ENCODE measurements at places on chromosomes 13 and 19.

DNA sequence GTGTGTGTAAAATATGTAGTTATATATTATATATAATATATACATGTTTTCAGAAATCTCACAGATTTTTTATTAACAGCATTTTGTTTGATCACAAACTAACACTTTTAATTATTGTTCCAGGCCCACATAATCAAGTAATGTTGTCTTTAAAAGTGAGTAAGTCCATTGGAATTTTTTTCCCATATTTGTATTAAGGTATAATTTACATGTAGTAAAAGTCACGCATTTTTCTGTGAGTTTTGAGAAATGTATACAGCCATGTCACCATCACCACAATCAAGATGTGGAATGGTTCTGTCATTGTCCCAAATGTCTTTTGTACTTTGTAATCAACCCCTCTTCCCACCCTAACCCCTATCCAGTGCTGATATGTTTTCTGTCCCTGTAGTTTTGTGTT lies 120.0 kb upstream of the RFC3 start:
- no peaks in the 10 kb centered on the region for H3K36me3 ChIP-seq
- DNase-seq, result no peak
- H3K27ac ChIP-seq, result no peak overlapping the region
- no peak overlapping the region for H3K4me3 ChIP-seq
- H3K4me1 ChIP-seq, result no peaks in the 10 kb centered on the region
- H3K27me3 ChIP-seq, result no peaks in the 10 kb centered on the region

DNA sequence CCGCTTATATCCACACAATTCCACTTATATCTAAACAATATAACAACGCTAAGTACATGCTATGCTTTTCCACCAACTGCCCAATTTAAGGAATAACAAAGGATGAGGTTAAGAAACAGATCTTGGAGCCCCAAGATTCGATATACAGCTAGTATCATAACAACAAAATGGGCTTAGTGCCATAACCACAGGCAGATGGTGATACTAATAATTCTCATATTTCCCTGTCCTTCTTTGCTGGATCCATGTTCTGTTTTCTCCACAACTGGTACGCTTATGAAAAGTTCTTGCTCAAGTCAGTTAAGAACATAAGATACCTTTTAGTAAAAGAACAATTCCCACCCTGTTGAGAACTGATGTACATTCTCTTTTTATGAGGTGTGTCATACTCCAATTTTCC lies 33.9 kb downstream of the CAB39L start:
- H3K27ac ChIP-seq, result no peak overlapping the region
- DNase-seq, result no peak
- peaks cover 12% of the 10 kb centered on the region for H3K4me1 ChIP-seq

DNA sequence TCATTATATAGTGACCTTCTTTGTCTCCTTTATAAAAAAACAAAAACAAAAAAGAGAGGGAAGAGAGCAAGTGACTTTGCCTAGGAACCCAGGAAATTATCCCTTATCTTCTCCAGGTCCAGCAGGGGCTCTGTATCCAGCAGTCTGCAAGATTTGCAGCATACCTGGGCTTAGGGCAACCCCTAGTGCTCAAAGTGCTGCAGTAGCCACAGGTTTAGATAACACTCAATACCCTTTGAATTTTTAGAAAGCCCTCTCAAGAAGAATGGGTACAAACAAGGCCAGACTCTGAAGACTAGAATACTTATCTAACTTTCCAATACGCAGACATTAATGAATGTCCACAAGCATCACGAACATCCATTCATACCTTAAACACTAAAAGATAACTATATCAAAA lies 43.2 kb downstream of the CCNA1 start:
- H3K27ac ChIP-seq, result no peak overlapping the region
- no peaks in the 10 kb centered on the region for H3K4me1 ChIP-seq
- H3K36me3 ChIP-seq, result no peaks in the 10 kb centered on the region
- H3K27me3 ChIP-seq, result peaks cover 10% of the 10 kb centered on the region
- no peak overlapping the region for H3K4me3 ChIP-seq

GRCh38 chr19:34926685-34927375 lies at the start of gene ZNF30:
TSS of gene ZNF30 (plus strand) at chr19:34926903. CDS start at chr19:34929948, 3,045 bp downstream.
- peaks cover 8% of the 10 kb centered on the region for H3K36me3 ChIP-seq
- peaks cover 16% of the 10 kb centered on the region for H3K4me1 ChIP-seq
- peaks cover 21% of the 10 kb centered on the region for H3K27me3 ChIP-seq
- H3K4me3 ChIP-seq, result peak within 1 kb of the TSS; percentile 98
- H3K27ac ChIP-seq, result peak within 1 kb of the TSS; percentile 75

- H3K27ac ChIP-seq, result peak overlapping the region; percentile 67
- H3K4me1 ChIP-seq, result peaks cover 18% of the 10 kb centered on the region
- H3K36me3 ChIP-seq, result no peaks in the 10 kb centered on the region
These were observed 28.9 kb downstream of the AP2S1 start for GRCh38 chr19:46821512-46822409.

- peaks cover 13% of the 10 kb centered on the region for H3K4me1 ChIP-seq
- no peaks in the 10 kb centered on the region for H3K36me3 ChIP-seq
- H3K4me3 ChIP-seq, result no peak overlapping the region
These were observed 112.5 kb downstream of the ZNF486 start for GRCh38 chr19:20279516-20279915.

- peaks cover 6% of the 10 kb centered on the region for H3K4me1 ChIP-seq
- peak overlapping the region; percentile 20 for H3K27ac ChIP-seq
- no peak for DNase-seq
- peak overlapping the region; percentile 80 for H3K4me3 ChIP-seq
- no peaks in the 10 kb centered on the region for H3K36me3 ChIP-seq
- peaks cover 78% of the 10 kb centered on the region for H3K27me3 ChIP-seq
These were observed 626 bp upstream of the BCL3 start for GRCh38 chr19:44747739-44748425.

- peak overlapping the region; percentile 81 for H3K27ac ChIP-seq
- no peaks in the 10 kb centered on the region for H3K36me3 ChIP-seq
- H3K4me3 ChIP-seq, result no peak overlapping the region
- H3K27me3 ChIP-seq, result no peaks in the 10 kb centered on the region
These were observed 462.2 kb downstream of the TSHZ3 start for GRCh38 chr19:30887042-30887441.

GRCh38 chr13:80235967-80236302 lies 105.0 kb downstream of the SPRY2 start:
- peaks cover 6% of the 10 kb centered on the region for H3K36me3 ChIP-seq
- no peaks in the 10 kb centered on the region for H3K27me3 ChIP-seq
- DNase-seq, result no peak

GRCh38 chr13:94031609-94032008 lies 447.9 kb downstream of the DCT start:
- DNase-seq, result no peak
- no peaks in the 10 kb centered on the region for H3K36me3 ChIP-seq
- no peak overlapping the region for H3K4me3 ChIP-seq
- H3K27ac ChIP-seq, result no peak overlapping the region

DNA sequence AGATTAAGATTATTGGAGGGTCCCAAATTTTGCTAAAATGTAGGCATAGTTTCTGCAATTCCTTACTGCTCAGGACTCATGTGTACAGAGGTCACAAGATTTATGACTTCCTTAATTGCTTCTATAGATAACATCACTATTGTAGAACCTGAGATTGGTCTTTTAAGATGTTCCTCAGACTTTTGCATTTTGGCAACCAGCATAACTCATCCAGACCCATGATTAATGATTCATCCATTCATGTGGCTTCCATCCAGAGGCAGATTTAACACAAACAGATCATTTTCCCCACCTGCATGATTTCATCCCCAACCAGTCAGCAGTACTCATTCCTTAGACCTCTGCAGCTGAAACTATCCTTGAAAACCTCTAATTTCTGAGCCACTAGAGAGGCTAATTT lies 34.5 kb upstream of the CEACAM8 start:
- H3K4me1 ChIP-seq, result no peaks in the 10 kb centered on the region
- H3K27me3 ChIP-seq, result no peaks in the 10 kb centered on the region
- H3K4me3 ChIP-seq, result no peak overlapping the region
- H3K27ac ChIP-seq, result no peak overlapping the region

GRCh38 chr13:108176685-108177274 lies 38.6 kb downstream of the LIG4 start:
- no peaks in the 10 kb centered on the region for H3K27me3 ChIP-seq
- no peak overlapping the region for H3K27ac ChIP-seq
- peaks cover 6% of the 10 kb centered on the region for H3K36me3 ChIP-seq
- no peaks in the 10 kb centered on the region for H3K4me1 ChIP-seq
- no peak overlapping the region for H3K4me3 ChIP-seq

- peaks cover 5% of the 10 kb centered on the region for H3K36me3 ChIP-seq
- no peak for DNase-seq
- no peak overlapping the region for H3K4me3 ChIP-seq
- peaks cover 8% of the 10 kb centered on the region for H3K4me1 ChIP-seq
- no peak overlapping the region for H3K27ac ChIP-seq
- no peaks in the 10 kb centered on the region for H3K27me3 ChIP-seq
These were observed 149.8 kb downstream of the ZIC5 start for GRCh38 chr13:99821741-99822140.

GRCh38 chr13:53311561-53311960 lies 282.9 kb downstream of the OLFM4 start:
- DNase-seq, result no peak
- H3K27ac ChIP-seq, result no peak overlapping the region
- no peaks in the 10 kb centered on the region for H3K36me3 ChIP-seq
- H3K4me3 ChIP-seq, result no peak overlapping the region
- peaks cover 3% of the 10 kb centered on the region for H3K27me3 ChIP-seq
- no peaks in the 10 kb centered on the region for H3K4me1 ChIP-seq

GRCh38 chr13:65932587-65933239 lies 1297.4 kb downstream of the PCDH9 start:
- H3K4me3 ChIP-seq, result no peak overlapping the region
- H3K27me3 ChIP-seq, result no peaks in the 10 kb centered on the region
- H3K36me3 ChIP-seq, result no peaks in the 10 kb centered on the region
- H3K4me1 ChIP-seq, result peaks cover 4% of the 10 kb centered on the region

DNA sequence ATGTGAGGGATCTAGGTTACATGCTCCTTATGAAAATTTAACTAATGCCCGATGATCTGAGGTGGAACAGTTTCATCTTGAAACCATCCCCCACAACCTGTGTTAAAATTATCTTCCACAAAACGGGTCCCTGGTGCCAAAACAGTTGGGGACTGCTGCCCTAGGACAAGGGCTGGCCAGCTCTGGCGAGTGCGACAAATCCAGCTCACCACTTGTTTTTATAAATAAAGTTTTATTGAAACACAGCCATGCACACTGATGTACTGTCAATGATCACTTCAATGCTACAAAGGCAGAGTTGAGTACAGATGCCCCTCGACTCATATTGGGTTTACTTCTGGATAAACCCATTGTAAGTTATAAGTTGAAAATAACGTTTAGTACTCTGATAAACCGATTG lies 235.3 kb downstream of the ATP8A2 start:
- no peak overlapping the region for H3K27ac ChIP-seq
- no peak overlapping the region for H3K4me3 ChIP-seq
- H3K4me1 ChIP-seq, result no peaks in the 10 kb centered on the region
- no peak for DNase-seq
- no peaks in the 10 kb centered on the region for H3K27me3 ChIP-seq
- peaks cover 8% of the 10 kb centered on the region for H3K36me3 ChIP-seq

DNA sequence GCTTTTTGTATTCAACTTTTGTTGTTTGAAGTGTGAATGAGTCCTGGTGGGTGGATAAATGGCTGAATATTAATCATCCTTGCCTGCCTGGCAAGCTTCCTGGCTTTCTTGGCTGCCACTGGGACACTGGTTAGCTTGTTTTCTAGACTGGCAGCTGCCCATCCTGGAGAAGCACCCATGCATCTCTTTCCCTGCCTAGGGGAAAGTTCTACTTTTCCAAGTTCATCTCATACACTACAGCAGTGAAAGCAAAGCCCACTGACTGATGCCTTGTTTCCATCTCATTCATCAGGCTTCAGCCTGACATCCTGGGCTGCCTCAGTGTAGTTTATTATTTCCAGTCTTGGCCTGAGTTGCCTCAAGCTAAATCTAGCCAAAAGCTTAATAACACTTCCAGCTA lies 244.8 kb downstream of the PCDH20 start:
- DNase-seq, result no peak
- no peak overlapping the region for H3K4me3 ChIP-seq
- no peaks in the 10 kb centered on the region for H3K36me3 ChIP-seq
- H3K4me1 ChIP-seq, result no peaks in the 10 kb centered on the region

DNA sequence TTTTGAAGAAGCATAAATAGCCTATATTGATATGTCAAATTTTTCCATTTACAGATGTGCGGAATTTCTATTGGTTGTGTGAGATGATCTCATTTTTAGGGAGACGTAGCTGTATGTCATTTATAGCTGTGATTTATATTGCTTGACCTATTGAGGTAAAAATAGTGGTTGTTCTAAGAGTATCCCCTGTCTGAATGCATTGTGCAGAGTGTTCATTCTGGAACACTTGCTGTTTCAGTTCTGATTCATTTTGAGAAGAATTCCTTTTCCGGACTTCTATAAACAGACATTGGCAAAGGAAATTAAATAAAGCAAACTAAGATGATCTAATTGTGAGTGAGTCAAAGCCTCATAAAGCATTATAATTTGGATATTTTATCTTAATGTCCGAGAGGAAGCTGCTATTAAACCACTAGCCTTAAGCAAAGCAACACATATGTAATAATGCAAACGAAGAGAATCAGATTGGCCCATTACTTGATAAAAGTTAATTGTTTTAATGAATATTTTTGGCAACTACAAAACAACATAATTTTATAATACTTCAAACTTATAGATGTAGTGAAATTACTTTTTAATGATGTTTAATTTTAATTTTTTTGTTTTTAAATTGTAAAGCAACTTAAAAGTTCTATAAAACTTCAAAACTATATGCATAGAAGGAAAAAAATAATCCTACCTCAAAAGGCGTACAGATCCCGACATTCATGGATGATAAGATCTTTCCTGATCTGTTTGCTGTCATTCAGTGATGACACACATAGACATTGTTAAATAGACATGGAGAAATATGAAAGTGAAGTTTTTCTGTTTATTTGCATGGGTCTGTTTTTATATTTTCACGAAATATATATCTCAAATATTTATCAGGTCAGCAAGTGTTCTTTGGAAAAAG lies 942.6 kb upstream of the SLC10A2 start:
- no peak overlapping the region for H3K4me3 ChIP-seq
- no peaks in the 10 kb centered on the region for H3K27me3 ChIP-seq
- H3K27ac ChIP-seq, result no peak overlapping the region

- H3K27me3 ChIP-seq, result peaks cover 8% of the 10 kb centered on the region
- no peaks in the 10 kb centered on the region for H3K4me1 ChIP-seq
- no peak overlapping the region for H3K27ac ChIP-seq
- no peak for DNase-seq
- H3K4me3 ChIP-seq, result no peak overlapping the region
These were observed 14.7 kb upstream of the PARP4 start for GRCh38 chr13:24527266-24527775.

GRCh38 chr13:21674490-21675009 lies 3.7 kb downstream of the FGF9 start:
- H3K36me3 ChIP-seq, result no peaks in the 10 kb centered on the region
- peaks cover 69% of the 10 kb centered on the region for H3K27me3 ChIP-seq
- H3K4me3 ChIP-seq, result peak overlapping the region; percentile 97
- H3K27ac ChIP-seq, result peak overlapping the region; percentile 22

DNA sequence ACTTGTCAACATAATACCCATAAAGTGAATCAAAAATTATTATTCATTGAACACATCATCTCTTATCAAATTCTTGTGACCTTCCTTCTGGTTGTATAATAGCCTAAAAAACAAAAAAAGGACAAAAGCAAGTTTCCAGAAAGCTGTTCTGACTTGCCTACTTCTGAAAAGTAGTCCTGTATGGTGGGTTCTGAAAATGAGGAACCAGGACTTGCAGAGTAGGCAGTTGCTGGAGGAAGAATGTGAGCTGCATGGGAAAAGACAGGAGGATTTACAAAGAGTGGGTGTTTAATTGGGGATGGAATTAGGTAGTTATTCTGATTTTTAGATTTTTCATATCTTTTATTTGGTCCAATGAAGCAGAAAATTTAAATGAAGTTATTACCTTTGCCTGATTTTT lies 56.7 kb downstream of the RCBTB2 start:
- no peaks in the 10 kb centered on the region for H3K27me3 ChIP-seq
- H3K4me3 ChIP-seq, result no peak overlapping the region
- H3K4me1 ChIP-seq, result peaks cover 27% of the 10 kb centered on the region
- H3K27ac ChIP-seq, result no peak overlapping the region
- no peak for DNase-seq

GRCh38 chr19:1757468-1758230 lies 4.3 kb downstream of the ONECUT3 start:
- peaks cover 5% of the 10 kb centered on the region for H3K4me1 ChIP-seq
- no peak overlapping the region for H3K4me3 ChIP-seq
- H3K36me3 ChIP-seq, result no peaks in the 10 kb centered on the region
- DNase-seq, result no peak

All from neural crest cell (in vitro differentiated cells).